COLO829 (cell line): ENCODE measurements at places on chromosomes 11 and 22.

DNA sequence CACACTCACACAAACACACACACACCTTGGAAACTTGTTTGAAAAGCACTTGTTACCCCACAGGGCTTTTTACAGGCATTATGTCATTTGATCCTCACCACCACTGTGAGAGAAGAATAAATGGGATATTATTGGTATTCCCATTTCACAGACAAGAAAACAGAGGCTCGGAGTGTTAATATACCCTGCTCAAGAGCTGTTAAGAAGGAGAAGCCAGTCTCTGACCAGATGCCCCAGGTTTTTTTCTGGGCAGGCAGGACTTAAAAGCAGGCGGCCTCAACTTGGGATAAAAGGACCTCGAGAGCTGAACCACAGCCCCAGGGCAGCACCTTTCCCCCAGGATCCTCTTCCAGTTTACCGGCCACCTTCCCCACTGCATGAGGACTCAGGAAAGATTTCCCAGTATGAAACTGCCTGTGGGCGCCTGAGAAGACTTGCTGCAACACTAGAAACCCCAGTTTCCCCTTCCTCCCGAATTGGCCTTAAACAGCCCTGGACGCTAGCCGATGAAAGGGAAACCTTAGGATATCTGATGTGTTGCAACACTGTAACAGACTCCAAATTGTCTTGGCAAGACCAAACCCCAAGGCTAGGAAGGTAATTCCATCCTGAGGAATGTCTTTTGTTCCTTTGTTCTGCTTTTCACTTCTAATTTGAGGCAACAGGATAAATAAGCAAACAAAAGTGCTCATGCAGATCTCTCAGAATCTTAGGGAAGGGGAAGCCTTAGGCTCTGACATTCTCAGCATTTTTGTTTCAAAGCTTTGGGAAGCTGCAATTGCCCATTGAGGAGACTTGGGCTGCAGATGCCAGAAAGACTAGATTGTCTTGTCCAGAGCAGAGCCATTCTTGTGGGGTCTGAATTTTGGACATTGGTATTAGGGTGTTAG lies 173.5 kb downstream of the TRIM29 start:
- peak; percentile 10 for DNase-seq

DNA sequence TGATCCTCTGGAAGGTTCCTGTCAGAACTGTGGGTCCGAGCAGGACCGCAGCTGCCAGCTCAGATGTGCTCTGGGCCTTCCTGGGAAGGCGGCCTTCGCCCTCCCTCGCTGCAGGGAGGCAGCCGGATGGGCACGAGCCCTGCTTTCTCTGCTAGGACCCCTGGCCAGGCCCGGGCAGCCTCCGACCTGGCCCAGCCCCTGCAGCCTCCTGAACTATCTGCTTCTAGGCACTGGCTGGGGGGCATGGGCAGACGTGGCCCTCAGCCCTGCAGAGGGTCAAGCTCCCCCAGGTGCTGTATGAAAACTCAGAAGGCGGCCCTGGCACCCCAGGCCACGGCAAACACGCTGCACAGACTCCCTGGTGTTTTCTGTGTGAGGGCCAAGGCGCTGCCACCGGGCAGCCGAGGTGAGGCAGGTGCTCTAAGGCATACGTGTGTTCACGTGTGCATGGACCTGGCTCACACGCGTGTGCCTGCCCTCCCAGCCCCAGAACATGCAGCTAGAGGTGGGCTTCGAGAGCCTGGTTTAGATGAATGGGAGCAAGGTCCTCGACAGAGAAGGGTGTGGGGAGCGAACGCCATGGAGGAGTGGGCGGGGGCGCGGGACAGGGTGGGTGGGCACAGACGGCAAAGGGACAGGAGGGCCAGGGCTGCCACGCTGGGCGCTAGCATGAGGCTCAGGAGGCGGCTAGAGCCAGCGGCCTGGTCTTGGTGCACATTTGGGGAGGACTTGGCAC lies 4.3 kb downstream of the LRFN4 start:
- no peak for DNase-seq

DNA sequence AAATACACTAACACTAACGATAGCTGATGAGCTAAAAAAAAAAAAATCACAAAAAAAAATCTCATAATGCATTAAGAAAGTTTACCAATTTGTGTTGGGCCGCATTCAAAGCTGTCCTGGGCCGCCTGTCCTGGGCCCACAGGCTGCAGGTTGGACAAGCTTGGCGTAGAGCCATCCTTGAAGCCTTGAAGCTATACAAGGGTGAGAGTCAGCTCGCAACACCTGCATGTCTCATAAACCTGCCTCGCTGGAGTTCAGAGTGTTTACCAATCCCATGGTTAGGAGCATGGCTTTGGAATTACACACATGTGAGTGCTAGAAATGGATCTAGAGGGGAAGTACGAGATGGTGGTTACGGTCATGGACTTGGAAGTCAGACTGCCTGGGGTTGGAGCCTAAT lies 453.7 kb downstream of the INSC start:
- no peak for DNase-seq

DNA sequence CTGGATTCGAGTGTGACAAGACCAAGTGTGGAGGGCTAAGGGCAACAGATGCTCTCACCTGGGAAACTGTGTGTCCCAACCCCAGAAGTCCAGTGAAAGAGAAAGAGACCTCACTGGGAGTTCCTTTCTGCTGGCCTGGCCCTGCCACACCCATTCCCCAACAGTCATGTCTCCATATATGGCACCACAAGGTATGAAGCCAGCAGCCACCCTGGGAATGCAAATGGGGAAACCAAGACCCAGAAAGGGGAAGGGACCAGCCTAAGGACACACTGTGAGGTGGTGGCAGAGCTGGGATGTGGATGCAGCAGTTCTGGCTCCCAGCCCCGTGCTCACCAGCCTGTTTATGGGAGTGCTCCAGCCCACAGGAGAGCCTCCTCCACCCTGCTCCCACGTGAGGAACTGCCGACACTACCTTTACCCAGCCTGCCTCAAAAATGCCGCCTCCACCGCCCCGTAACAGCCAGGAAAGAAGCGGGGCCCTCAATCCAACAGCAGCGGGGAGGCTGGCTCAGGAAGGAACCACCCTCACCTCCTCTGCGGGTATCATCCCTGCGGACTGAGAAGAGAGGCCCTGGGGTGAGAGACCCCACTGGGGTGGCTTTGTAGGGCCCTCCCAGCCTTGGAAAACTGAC lies 12.6 kb downstream of the LMO1 start:
- DNase-seq = no peak

DNA sequence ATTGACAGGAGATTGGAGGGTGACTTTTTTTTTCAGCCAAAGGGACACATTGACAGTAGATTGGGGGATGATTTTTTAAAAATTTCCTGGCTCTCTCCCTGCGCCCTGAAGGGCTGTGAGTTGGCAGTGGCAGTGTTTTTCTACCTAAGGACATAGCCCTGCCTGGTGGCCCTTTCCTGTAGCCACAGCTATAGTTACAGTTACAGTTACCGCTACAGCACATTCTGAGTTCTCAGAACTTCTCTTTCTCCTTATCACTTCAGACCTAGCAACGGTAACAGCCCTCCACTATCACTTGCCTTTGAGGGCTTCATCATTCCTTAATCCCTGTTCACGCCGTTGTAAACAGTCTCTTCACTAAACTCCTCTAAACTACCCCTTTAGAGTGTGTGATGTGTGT lies 684 bp downstream of the MRGPRX2 start:
- DNase-seq = no peak

DNA sequence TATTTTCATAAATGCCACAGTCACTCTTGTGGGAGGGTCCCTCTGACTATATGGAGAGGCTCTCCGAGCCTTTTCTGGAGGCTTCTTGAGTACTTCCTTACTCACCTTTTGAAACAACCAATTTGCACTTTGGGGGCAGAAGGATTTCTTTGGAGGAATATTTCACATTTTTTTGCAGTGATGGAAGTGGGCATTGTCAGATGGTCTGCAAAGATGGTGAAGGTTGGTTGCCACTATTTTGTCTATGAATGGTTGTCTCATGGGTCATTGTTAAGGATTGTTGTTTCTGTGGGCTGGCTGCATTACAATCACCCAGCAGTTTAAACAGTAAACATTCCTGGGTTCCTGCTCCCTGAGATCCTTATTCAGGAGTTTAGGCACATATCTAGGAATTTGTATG lies 388.2 kb downstream of the TMEM135 start:
- no peak for DNase-seq

DNA sequence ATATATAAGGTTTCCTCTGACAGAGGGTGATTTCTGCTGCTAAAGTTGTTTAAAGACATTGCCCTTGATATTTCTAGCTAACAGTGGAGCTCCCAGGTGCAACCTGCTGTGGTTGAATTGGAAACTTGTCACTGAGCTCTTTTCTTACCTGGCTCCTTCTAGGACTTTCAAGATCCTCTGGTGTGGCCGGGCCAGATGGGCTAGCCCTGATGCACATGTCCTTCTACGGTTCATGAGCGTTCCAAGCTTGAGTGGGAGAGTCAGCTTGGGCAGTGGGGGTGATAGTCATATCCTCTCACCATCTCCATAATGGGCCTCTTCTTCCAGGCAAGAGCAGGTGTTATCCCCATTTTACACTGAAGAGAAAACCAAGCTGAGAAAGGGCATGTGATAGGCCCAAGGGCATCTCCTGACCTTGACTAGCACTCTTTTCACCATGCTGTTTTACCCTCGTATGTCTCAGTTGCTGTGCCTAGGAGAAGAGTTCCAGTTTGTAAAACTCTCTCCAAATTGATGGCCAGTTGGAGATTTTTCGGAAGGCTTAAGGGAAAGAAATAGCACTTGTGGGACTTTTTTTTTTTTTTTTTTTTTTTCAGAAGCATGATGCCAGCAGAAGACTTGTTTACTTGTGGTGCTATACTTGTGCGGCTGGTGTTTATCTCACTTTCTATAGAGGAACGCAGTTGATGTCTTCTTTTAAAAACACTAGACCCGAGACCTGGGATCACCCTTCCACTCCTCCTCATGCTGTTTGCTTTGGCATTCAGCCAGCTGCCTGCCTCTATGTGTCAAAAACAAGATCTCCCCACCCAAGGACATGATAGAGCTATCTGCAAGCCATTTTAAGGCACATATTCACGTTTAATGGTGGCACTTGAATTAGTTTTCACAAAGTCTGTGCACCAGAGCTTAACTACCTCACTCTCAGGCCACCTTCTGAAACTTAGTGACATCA lies 32.6 kb downstream of the TEAD1 start:
- DNase-seq = no peak

DNA sequence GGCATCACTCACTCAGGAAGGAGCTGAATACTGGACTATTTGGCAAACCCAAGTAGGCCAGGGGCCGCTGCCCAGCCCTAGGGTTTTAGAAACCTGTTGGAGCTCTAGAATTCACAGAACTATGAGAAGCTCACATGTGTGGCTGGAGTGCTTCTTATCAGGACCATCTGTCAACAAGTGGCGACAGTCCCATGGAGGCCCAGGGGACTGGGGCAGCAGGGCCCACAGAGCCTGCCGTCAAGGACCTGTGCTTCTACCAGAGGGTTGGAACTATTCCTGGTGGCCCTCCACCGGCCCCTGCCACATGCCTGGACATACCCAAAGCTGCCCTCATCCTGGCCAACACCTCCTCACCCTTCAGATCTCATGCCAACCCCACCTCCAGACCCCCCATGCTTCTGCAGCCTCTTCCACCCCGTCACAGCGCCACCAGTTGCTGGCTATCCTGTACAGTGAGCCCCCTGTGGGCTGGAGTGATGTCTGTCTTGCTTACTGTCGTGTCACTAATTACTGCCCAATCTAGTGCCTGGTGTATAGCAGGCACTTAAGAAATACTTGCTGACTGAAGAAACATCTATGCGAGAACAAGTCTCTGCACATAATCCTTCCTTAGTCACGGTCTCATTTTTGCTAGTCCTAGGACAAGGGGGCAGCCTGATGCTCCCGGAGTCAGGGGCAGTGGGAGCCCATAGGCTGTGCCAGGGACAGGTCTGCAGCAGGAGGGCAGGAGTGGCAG lies 27.2 kb upstream of the RASL10A start:
- DNase-seq = no peak

DNA sequence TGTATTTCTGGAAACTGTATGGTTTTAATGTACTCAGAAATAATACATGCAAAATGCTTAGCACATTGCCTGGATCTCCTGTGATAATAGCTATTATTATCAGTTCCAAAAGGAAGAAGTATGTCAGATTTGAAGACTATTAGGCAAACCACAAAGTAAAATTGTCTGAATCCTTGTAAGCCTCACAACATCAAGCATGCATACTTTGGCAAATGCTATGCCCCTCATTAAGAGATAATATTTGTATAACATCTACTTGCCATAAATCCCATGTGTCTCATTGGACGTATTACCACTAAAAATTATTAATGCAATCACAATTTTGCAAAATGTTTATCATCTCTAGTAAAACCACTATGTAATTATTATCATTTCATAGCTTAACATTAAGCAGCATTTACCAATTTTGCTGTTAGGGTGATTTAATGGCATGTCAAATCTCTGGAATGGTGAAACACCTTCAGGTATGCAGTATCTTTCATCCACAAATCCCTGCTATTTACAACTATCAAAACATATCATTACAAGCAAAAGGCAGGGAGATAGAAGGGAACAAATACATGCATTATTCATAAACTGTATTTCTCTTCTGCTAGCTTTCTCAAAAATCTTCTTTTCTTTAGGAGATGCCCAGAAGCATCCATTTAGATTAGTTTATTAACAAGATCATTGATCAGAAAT lies 974.6 kb upstream of the RAG2 start:
- no peak for DNase-seq

DNA sequence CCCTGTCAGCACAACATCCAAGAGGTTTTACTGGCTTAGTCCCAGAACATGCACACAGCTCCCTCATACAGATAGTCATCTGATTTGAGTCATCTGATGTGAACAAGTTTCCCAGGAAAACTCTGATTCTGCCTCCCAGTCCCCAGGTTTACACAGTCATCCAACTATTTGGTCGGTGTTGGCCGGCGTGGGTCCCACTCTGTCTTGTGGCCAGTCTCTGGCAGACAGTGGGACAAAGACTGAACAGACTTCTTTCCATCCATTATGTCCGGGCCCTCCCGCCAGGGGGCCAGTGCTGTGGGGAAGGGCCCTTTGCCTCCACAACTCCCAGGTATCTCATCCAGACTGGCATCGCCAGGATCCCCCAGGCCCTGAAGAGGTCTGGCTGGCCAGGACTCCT lies 60.0 kb downstream of the BTG4 start:
- no peak for DNase-seq

GRCh38 chr11:44137057-44137456 lies 41.6 kb downstream of the EXT2 start:
- DNase-seq = no peak

DNA sequence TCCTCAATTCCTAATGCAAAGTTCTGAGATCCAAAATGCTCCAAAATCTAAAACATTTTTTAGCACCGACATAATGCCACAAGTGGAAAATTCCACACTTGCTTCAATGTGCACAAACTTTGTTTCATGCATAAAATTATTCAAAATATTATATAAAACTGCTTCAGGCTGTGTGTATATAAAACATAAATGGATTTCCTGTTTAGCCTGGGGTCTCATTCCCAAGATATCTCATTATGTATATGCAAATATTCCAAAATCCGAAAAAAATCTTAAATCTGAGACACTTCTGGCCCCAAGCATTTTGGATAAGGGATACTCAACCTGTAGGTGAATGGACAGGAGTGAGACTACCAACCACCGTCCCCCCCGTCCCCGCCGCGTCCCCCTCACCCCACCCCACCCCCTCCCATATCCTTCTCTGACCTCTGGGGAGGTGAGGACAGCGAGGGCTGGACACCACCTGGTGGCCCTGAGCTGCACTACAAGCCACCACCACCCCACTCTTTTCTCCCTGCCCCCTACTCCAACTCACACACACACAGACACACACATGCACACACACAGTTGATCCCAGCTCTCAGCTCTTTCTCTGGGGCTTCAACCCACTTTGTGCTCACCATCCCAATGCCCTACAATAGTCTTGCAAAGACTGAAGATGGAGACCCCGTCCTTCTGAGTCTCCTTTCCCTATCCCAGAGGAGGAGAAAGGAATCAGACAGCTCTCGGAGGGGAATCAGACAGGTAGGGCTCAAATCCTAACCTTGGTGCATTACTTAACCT lies 101.0 kb downstream of the PDE2A start:
- DNase-seq = peak; percentile 60
